ENCODE measurements at places on chromosomes 7 and 10.

DNA sequence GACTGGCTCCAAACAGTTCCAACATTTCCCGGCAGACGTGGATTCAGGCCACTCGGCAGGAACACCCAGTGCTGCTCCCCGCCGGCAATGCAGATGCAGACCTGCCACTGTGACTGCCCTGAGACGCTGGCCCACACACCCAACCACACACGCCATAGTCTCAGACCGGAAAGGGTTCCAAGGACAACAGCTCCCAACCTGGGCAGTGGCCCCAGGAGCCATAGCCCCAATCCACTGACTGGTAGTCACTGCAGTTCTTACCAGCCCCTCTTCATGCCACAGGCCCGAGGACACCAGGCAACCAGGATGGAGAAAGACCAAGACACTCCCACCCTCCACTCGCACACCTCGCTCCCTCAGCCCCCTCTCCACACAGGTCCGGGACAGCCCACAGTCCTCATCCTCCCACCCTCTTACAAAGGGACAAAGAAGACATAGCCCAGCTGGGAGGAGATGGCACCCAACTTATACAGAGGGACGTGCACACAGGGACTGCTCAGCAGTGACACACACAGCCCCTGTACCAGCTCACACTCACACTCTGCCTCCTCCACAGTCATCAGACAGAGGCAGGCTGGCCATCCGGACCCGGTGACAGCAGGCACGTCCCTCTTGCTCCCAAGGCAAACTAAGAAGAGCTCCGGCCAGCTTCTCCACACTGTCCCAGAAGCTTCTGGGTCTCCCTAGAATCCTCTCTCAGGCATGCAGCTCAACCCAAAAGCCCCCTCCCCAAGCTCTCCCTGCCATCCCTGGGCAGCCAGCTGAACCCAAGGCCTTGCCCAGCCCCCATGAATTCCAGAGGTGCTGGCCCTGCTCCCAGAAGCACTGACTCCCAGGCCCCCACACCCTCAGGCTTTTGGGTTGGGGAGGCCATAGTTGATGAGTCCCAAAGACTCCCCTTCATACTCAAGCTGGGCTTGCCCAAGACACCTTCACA lies 24.8 kb downstream of the KCNH2 start:
- DNase-seq = no peak

DNA sequence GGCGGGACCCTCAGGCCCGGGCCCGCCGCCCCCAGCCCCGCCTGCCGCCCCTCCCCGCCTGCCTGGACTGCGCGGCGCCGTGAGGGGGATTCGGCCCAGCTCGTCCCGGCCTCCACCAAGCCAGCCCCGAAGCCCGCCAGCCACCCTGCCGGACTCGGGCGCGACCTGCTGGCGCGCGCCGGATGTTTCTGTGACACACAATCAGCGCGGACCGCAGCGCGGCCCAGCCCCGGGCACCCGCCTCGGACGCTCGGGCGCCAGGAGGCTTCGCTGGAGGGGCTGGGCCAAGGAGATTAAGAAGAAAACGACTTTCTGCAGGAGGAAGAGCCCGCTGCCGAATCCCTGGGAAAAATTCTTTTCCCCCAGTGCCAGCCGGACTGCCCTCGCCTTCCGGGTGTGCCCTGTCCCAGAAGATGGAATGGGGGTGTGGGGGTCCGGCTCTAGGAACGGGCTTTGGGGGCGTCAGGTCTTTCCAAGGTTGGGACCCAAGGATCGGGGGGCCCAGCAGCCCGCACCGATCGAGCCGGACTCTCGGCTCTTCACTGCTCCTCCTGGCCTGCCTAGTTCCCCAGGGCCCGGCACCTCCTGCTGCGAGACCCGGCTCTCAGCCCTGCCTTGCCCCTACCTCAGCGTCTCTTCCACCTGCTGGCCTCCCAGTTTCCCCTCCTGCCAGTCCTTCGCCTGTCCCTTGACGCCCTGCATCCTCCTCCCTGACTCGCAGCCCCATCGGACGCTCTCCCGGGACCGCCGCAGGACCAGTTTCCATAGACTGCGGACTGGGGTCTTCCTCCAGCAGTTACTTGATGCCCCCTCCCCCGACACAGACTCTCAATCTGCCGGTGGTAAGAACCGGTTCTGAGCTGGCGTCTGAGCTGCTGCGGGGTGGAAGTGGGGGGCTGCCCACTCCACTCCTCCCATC lies 82.7 kb downstream of the PAX2 start:
- DNase-seq = no peak

- DNase-seq = no peak
Measured at GRCh38 chr7:107025449-107026103, 18.9 kb upstream of the PRKAR2B start.

DNA sequence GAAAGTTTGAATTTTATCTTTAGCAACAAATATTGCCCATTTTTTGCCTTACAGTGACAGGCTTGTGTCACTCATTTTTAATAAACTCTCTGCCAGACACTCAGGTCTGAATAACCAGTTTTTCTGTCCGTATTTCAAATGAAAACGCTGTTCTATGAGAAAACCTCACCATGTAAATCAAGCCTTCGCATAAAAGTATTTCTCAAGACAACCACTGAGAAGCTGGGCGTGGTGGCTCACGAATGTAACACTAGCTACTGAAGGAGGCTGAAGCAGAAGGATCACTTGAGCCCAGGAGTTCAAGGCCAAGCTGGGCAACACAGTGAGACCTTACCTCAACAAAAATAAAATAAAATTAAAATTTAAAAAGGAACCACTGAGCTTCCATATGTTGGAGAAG lies 339.3 kb downstream of the PARD3 start:
- no peak for DNase-seq

GRCh38 chr10:130242513-130242912 lies 106.3 kb downstream of the GLRX3 start:
- no peak for DNase-seq

All from nucleus accumbens (tissue), 56 donors.